Lung microvascular endothelial cell (primary cell): ENCODE measurements at places on chromosomes 2 and 18.

GRCh38 chr2:200301953-200302858, 4.3 kb upstream of the SPATS2L start:
- peak; percentile 6 for DNase-seq

GRCh38 chr2:160269803-160270570, 69.9 kb upstream of the ITGB6 start:
- peak; percentile 84 for DNase-seq

- DNase-seq: no peak
Observed at GRCh38 chr2:96359310-96359709, 23.7 kb downstream of the NCAPH start.

- DNase-seq: no peak
Observed at GRCh38 chr2:12090590-12090989, 344.2 kb downstream of the LPIN1 start.

DNA sequence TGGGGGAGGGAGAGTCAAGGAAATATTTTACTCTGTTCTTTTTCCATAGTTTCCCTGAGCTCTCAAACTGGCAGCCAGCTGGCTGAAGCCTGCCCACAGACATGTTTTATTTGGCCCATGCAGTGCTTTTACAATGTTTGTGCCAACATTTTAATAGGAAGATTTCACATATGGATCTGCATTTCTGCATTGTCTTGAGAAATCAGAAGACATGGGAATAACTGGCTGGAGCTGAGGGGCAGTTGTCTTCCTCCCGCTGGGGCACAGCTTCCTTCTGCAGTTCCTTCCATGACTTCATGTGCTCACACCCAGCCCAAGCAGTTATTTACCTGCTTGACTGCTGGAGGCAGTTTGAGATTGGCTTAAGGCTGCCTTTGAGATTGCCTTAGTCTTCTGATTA, 74.4 kb downstream of the PLCL1 start:
- peak; percentile 27 for DNase-seq
